ENCODE measurements at places on chromosomes 2 and 18.

DNA sequence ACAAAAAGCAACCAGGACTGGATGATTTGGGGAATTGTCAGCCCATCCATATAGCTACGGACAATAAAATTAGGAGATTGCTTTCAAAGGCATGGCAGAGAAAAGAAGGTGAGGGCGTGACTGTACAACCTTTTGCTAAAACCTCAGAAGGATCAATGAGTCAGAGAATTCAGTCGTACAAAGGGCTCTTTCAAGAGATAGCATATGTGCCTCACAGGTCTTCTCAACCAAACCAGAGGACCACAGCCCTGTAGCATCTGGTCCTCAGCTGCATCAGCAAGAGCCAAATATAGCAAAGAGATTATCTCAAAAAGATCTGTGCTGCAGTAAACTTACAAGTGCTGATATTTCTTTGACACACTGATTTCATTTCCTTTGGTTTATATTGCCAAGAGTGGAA is 149.9 kb upstream of the RAB6C start:
- no peak for DNase-seq

- DNase-seq = no peak
Measured at GRCh38 chr18:48159816-48160215, 229.4 kb upstream of the SMAD2 start.

DNA sequence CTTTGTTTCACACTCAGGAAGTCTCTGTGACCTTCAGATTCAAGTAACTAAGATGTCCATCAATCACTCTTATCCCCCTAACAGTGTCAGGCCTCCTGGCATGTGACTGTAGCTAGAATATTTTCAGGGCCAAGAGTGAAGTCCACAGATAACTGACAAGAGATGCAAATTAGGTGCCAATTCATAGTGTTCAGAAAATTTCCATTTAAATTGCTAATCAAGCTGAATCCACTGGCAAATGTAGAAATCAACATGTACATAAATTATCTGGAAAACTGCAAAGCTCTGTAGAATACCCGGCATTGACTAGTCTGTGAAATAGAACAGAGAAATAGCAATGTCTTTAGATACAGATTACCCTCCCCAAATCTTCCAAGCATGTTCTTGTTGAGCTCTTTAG is 38.6 kb upstream of the ARL4C start:
- DNase-seq = no peak

- no peak for DNase-seq
Measured at GRCh38 chr2:26970928-26971627, 641 bp downstream of the MAPRE3 start.

- no peak for DNase-seq
Measured at GRCh38 chr18:38526922-38527321, 961.3 kb upstream of the CELF4 start.

DNA sequence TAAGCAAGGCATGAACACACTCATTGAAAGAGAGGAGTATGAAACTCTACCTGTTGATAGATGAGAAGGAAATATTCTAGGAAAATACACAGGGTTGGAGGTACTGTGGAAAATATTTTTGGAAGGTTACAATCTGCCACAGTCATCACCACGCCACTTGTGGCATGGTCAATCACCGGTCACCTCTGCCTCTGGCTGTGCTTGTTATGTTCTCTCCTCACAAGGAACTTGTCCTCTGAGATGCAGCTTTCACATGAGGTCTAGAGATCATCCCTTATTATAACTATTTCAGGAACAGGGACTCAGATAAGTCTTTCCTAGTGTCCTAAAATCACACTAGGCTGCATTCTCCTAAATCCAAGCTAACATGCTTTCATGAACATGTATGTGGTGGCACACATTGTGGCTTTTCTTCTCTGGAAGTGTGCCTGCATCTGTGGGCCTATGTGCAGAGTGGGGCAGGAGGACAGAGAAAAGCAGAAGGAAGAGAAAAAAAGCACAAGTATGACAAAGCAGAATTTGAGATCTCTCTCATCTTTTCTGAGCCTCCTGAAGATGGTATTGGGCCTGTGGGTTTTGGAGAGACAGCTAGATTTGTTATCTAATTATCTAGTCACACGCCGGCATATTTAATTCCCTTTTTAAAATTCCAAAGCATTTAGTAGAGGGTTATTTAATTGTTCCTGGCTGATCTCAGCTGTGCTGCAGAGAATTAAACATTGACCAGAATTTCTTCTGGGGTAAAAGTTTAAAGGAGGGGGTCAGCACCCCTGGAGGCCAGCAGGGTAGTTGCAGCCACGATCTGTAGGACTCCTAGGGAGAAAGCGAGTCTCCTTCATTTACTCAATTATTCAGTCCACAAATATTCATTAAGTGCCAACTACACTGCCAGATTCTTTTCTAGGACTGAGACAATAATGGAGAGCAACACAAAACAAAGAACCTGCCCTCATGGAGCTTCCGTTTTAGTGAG is 294.6 kb downstream of the RDH14 start:
- no peak for DNase-seq

DNA sequence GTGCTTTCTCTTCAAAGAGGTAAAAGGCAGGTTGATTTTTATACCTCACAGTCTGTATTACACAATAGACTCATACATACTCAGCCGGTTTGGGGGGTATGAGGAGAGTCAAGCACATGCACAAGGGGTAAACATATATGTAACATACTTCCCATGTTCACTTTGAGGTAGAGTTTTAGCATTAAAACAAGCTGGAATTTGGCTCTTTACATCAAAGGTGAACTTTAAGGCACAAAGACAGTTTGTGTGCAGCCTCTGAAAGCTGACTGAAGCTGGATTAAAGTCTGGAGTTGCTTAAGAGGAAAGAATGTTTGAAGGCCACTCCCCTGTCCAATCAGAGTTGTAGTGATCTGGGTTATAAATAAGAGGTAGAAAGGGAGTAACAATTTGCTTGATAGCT is 282.0 kb downstream of the DPP10 start:
- no peak for DNase-seq

DNA sequence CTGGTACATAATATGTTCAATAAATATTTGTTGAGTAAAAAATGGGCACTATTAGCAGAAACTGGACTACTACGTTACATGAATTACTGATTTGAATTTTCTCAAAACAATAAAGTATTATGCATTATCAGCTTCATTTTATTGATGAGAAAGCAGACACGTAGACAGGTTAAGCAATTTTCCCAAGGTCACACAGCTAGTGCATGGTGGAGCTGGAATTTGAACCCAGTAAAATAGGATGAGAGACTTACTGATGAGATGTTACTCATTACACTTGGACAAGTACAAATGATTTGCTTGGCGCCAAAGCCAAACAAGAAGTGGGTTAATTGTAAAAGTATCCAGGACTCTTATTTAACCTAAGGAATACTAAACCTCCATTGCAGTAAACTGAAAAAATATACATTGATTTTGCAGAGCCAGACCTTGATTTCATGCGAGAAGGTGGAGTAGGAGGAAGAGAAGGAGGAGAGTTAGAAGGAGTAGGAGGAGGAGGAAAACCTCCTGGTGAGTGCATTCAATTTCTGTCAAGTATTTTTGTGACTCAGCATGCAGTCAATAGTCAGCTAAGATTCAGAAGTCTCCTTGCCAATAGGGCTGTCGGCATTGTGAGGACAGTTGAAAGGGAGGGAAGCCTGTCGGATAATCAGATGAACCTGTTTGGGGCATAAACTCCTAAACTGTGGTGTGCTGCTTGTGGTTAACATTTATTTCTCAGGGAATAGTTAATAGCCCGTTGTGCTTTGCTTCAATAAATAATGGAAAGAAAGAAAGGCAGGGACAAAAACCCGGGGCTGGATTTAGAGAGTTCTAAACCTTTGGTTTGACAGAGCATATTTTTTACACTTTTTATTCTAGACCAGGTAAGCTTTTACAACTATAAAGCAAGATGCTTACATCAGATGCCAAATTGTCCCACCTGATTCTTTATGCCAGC is 77.0 kb upstream of the TACR1 start:
- DNase-seq = no peak

Data from activated T-cell treated with anti-CD3 and anti-CD28 coated beads for 1 hour (primary cell).